ENCODE measurements at places on chromosomes 13 and 19.

DNA sequence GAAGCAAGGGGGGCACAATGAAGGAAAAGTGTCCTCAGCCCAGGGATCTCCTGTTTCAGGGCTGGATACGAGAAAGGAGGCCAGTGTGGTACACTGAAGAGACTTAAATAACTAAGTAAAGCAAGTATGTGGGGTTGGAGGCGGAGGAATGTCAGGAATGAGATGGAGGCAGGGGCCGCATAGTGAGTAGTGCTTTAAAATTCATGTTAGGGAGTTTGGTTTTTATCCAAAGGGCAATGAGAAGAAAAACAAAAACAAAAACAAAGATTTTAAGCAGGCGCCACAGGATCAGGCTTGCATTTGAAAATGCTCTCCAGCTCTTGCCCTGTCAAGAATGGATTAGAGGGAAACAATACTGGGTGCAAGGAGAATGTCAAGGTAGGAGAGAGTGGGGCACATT, 273.4 kb downstream of the DCLK1 start:
- DNase-seq: no peak

- no peak for DNase-seq
Measured at GRCh38 chr19:57934820-57935665, at the start of gene ZNF418. TSS of gene ZNF418 (minus strand) at chr19:57935402. CDS start at chr19:57933822, 1,580 bp downstream.

DNA sequence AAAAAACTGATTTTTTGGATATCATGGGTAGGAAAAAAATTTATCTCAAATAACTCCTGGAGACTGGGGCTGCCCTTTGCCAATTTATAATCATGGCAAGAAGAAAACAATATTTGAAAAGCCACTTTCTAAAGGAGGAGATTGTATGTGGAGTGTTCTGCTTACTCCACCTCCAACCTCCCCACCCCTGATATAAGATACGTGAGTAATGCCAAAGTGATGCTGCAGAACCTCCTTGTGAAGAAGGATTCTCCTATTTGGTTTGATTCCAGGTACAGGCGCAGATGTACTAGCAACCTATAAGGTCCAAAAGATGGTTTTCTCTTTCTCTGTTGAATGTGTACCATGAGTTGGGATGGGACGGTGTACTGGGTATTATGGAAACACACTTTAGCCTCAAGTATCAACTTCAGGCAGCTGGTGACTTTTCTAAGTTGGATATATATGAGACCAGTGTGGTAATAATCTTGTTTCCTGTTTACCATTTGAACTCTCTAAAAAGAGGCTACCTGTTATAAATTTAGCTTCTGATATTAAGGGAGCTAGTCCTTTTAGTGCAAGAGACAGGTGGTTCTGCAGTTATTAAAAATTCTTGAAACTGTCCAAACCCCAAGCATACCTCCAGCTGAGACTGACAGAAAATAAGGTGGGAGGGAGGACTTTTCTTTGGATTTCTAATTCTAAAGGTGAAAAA, 724.0 kb upstream of the MIR17HG start:
- no peak for DNase-seq

GRCh38 chr19:4115050-4115817, 8.7 kb downstream of the MAP2K2 start:
- DNase-seq: no peak
